CD4-positive, CD25-positive, alpha-beta regulatory T cell (primary cell): ENCODE measurements at places on chromosomes 4 and X. TPM values are rescaled to one million over a fixed set of nuclear protein-coding genes. Genes with fewer than 3 reads are reported as not detected.

DNA sequence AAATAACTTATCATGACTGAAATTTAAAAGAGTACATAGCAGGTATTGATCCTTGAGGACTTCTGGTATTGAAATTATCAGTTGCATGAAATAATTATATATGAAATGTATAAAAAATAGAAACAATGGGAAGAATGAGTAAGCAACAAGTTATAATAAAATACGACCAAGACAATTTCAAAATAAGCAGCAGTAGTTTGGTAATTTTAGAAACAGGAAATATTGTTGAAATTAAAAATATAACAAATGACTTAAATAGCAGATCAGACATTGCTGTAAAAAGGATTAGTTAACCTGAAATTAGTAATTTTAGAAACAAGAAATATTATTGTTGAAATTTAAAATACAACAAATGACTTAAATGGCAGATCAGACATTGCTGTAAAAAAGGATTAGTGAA, 152.3 kb downstream of the BTC start:
- no peak overlapping the region for H3K27ac ChIP-seq
- no peak for DNase-seq
- H3K27me3 ChIP-seq, result no peaks in the 10 kb centered on the region
- no peak overlapping the region for H3K4me3 ChIP-seq
- no peaks in the 10 kb centered on the region for H3K4me1 ChIP-seq

DNA sequence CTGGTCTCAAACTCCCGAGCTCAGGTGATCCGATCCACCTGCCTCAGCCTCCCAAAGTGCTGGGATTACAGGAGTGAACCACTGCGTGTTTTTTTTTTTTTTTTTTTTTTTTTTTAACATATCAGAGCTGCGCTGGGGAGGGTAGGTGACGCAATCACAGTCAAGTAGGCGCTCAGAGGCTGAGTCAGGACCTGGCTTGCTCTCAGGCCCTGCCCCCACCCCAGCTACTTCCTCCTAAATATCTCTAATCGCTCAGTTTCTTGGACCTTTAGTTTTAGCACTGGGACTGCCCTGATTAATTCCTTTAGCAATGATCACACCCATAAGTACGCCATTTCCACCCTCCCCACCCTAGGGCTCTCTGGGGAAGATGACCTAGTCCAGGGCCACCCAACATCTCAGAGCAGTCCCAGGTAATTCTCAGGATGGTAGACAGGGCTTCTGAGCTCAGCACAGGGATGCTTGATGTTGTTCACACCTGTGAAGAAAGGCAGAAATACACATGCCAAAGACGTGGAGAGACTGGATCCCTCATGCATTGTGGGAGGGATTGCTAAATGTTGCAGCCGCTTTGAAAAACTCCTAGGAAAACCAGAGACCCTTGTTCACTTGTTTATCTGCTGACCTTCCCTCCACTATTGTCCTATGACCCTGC, 50.2 kb downstream of the DDX3X start:
- no peaks in the 10 kb centered on the region for H3K27me3 ChIP-seq
- peaks cover 16% of the 10 kb centered on the region for H3K4me1 ChIP-seq
- no peak overlapping the region for H3K27ac ChIP-seq
- no peak overlapping the region for H3K4me3 ChIP-seq
- peak; percentile 87 for DNase-seq

GRCh38 chrX:121894756-121895155, 847.3 kb downstream of the GLUD2 start:
- no peak overlapping the region for H3K27ac ChIP-seq
- no peaks in the 10 kb centered on the region for H3K27me3 ChIP-seq
- H3K4me1 ChIP-seq, result no peaks in the 10 kb centered on the region
- no peak overlapping the region for H3K4me3 ChIP-seq
- DNase-seq, result no peak

DNA sequence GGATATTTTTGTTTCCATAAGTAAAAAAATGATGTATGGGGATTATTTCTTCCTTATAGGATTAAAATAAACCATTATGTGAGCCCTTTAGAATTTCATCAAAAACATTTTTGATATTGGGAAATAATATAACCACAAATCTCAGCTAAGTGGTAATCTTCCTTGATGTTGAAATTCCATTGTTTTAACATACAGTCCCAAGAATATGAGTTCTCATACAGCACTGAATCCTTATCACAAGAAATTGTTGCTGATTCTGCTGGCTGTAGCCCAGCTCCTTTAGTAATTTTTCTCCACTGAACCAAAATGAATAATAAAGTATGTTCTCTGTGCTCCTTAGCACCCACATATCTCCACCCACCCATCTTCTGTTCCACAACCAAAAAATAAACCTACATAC, 41.9 kb upstream of the FAM47B start:
- no peak overlapping the region for H3K27ac ChIP-seq
- H3K4me3 ChIP-seq, result no peak overlapping the region
- no peaks in the 10 kb centered on the region for H3K27me3 ChIP-seq
- no peaks in the 10 kb centered on the region for H3K4me1 ChIP-seq
- DNase-seq, result no peak

DNA sequence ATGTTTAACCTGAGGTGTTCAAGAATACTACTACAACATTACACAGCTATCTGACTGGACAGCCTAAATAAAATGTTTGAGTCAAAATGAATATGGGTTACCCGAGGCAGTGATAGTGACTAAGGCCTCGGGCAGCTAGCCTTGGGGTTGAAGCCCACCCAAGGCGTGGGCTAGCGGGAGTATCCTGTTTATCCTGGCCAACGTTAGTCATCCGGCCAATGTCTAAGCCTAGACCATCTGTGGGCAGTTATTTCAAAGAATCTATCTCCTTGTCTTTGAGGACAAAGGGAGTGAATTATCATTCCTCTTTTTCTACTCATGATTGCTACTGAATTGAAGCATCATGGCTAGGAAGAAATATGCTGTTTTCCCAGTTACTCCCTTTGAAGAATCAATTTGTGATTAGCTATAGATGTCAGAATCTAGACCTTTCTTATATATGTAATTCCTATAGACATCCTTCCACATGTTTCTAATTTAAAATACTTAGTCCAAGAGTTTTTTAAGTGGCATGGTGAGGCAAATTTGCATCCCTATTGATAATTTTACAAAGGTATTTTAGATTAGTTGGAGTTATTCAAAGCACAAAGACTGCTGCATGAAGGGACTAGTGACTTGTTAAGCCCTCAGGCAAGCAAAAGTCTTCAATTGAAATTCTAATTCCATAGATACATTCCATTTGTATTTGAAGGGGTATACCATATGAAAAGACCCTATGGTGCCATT, 6.0 kb upstream of the PDGFC start:
- peaks cover 2% of the 10 kb centered on the region for H3K27me3 ChIP-seq
- DNase-seq, result no peak
- no peaks in the 10 kb centered on the region for H3K36me3 ChIP-seq
- no peaks in the 10 kb centered on the region for H3K4me1 ChIP-seq
- no peak overlapping the region for H3K27ac ChIP-seq
- no peak overlapping the region for H3K4me3 ChIP-seq

DNA sequence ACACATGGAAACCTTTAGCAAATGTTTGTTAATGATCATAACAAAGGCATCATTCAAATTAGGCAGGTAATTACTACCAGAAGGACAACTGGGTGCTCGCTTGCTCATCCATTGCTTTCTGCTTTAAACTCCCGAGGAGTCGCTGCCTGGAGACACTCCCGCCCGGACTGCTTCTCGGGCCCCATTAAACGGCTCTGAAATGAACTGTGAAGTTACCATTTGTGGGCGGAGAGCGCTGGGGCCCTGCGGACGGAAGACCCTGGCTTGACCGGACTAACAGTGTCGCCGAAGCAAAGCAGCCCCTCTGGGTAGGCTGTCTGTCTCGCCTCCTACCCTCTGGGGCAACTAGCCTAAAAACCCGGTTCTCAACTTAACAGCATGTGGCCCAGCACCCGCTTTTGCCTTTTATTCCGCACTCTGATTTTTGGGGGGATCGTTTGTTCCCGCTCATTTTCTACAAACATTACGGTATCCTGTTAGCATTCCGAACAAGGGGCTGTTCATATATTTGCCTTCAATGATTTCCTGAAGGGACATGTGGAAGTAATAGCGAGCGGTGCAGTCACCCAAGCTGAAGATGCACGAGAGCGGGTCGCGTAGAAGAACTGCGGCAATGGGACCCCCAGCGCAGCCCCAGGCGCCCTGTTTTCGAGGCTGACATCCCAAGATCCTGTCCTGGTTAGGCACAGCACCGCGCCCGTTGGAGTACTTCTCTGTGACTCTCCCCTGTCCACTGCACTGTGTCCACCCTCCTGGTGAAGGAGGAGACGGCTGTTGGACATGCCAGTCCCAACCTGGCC, 1.6 kb upstream of the PDGFRA start:
- peaks cover 24% of the 10 kb centered on the region for H3K4me1 ChIP-seq
- peaks cover 22% of the 10 kb centered on the region for H3K27me3 ChIP-seq
- no peak for DNase-seq
- no peak overlapping the region for H3K27ac ChIP-seq
- no peaks in the 10 kb centered on the region for H3K36me3 ChIP-seq
- no peak overlapping the region for H3K4me3 ChIP-seq

- no peaks in the 10 kb centered on the region for H3K36me3 ChIP-seq
- H3K4me1 ChIP-seq, result no peaks in the 10 kb centered on the region
- no peak for DNase-seq
- no peak overlapping the region for H3K4me3 ChIP-seq
- H3K27me3 ChIP-seq, result no peaks in the 10 kb centered on the region
- no peak overlapping the region for H3K27ac ChIP-seq
These were observed 311.8 kb downstream of the ADGRL3 start for GRCh38 chr4:61511716-61512488.

- H3K27me3 ChIP-seq, result no peaks in the 10 kb centered on the region
- DNase-seq, result no peak
- H3K27ac ChIP-seq, result no peak overlapping the region
- H3K4me3 ChIP-seq, result no peak overlapping the region
- H3K4me1 ChIP-seq, result peaks cover 16% of the 10 kb centered on the region
- H3K36me3 ChIP-seq, result no peaks in the 10 kb centered on the region
These were observed 55.3 kb downstream of the STAG2 start for GRCh38 chrX:124016825-124017224.

VCX gene
- total RNA-seq, result not detected

- no peak overlapping the region for H3K4me3 ChIP-seq
- no peak overlapping the region for H3K27ac ChIP-seq
- H3K36me3 ChIP-seq, result no peaks in the 10 kb centered on the region
- no peak for DNase-seq
- no peaks in the 10 kb centered on the region for H3K27me3 ChIP-seq
These were observed 45.4 kb downstream of the ARSD start for GRCh38 chrX:2883770-2884169.

- no peaks in the 10 kb centered on the region for H3K36me3 ChIP-seq
- H3K4me1 ChIP-seq, result peaks cover 24% of the 10 kb centered on the region
- H3K27me3 ChIP-seq, result no peaks in the 10 kb centered on the region
- DNase-seq, result peak; percentile 55
These were observed 752 bp downstream of the SEPTIN11 start for GRCh38 chr4:76950052-76950955.

DNA sequence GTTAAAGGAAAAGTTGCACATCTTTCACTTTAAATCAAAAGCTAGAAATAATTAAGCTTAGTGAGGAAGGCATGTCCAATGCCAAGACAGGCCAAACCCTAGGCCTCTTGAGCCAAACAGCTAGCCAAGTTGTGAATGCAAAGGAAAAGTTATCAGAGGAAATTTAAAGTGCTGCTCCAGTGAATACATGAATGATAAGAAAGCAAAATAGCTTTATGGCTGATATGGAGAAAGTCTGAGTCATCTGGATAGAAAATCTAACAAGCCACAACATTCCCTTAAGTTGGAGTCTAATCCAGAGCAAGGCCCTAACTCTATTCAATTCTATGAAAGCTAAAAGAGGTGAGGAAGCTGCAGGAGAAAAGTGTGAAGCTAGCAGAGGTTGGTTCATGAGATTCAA, 23.8 kb downstream of the NPFFR2 start:
- no peak overlapping the region for H3K27ac ChIP-seq
- H3K4me3 ChIP-seq, result no peak overlapping the region
- H3K27me3 ChIP-seq, result no peaks in the 10 kb centered on the region
- no peaks in the 10 kb centered on the region for H3K4me1 ChIP-seq
- no peaks in the 10 kb centered on the region for H3K36me3 ChIP-seq
- DNase-seq, result no peak

ARHGAP6 gene
- total RNA-seq, result 1.8 TPM

- DNase-seq, result no peak
- H3K36me3 ChIP-seq, result no peaks in the 10 kb centered on the region
- no peak overlapping the region for H3K4me3 ChIP-seq
- no peaks in the 10 kb centered on the region for H3K27me3 ChIP-seq
These were observed 132.4 kb upstream of the LIMCH1 start for GRCh38 chr4:41405464-41406112.
